ENCODE measurements at places on chromosomes 1 and 21.

- H3K4me1 ChIP-seq, result no peaks in the 10 kb centered on the region
- no peaks in the 10 kb centered on the region for H3K27me3 ChIP-seq
- H3K36me3 ChIP-seq, result no peaks in the 10 kb centered on the region
- no peak overlapping the region for H3K27ac ChIP-seq
These were observed 66.6 kb downstream of the SCCPDH start for GRCh38 chr1:246790833-246791232.

GRCh38 chr1:206503591-206504362 lies 3.6 kb upstream of the RASSF5 start:
- DNase-seq, result no peak
- no peaks in the 10 kb centered on the region for H3K36me3 ChIP-seq
- H3K27ac ChIP-seq, result no peak overlapping the region
- no peaks in the 10 kb centered on the region for H3K4me1 ChIP-seq
- H3K27me3 ChIP-seq, result peaks cover 63% of the 10 kb centered on the region

GRCh38 chr21:36210779-36211659 lies 54.4 kb downstream of the DOP1B start:
- H3K27ac ChIP-seq, result no peak overlapping the region
- no peak overlapping the region for H3K4me3 ChIP-seq
- no peaks in the 10 kb centered on the region for H3K4me1 ChIP-seq
- no peaks in the 10 kb centered on the region for H3K27me3 ChIP-seq
- H3K36me3 ChIP-seq, result no peaks in the 10 kb centered on the region
- DNase-seq, result peak; percentile 56

DNA sequence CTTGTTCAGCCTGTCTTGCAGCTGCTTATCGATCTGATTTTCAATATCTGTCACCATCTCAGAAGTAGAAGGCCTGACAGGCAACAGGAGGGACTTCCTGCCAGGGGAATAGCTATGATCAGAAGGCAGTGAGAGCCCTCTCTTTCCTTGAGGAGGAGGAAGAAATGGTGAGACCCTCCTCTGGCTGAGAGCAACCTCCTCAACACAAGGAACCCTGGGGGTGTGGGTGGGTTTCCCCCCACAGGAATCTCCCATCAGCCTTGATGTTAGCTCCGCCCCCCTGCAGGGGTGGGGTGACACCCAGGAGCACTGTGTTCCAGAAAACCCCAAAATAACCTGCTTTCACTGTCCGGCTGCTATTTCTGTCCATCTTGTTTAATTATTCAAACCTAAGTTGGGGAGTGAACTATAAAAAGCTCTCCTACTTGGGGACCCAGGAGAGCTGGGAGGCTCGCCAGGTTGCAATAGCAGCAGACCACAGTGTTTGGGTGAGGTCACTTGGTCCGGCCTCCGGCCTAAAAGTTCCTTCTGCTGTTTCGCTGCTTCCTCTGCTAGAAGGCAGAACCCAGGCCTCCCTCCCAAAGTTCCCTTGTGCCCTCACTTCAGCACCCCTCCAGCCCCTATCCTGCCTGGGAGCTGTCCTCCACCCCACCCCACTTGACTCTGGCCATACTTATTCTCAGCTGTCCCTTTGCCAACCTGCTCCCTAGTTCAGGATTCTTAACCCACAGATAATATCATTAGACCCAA lies 7.8 kb upstream of the MEF2D start:
- H3K4me3 ChIP-seq, result no peak overlapping the region
- H3K4me1 ChIP-seq, result peaks cover 5% of the 10 kb centered on the region
- no peak overlapping the region for H3K27ac ChIP-seq
- no peak for DNase-seq
- H3K36me3 ChIP-seq, result no peaks in the 10 kb centered on the region

DNA sequence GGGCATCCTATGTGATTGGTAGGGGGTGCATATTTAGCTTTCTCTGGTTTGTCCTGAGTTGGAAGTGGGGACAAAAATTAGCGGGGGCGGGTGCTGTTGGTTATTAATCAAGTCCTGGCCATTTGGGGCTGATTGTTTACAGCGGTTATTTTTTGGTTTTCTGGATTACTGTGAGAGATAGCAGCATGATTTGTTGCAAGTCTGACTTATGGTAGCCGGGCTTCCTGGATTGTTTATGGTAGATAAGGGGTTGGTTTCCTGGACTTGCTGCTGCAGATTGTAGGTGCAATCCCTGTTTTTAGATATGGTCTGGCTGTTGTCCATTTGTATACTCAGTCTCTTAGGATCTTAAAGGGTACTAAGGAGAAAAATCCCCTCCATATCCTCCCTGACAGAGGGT lies 12.1 kb upstream of the PROK1 start:
- no peak overlapping the region for H3K4me3 ChIP-seq
- DNase-seq, result no peak
- no peaks in the 10 kb centered on the region for H3K27me3 ChIP-seq
- no peak overlapping the region for H3K27ac ChIP-seq
- no peaks in the 10 kb centered on the region for H3K36me3 ChIP-seq
- H3K4me1 ChIP-seq, result peaks cover 3% of the 10 kb centered on the region

GRCh38 chr1:97764991-97765390 lies 155.8 kb downstream of the DPYD start:
- DNase-seq, result no peak
- no peak overlapping the region for H3K4me3 ChIP-seq
- no peak overlapping the region for H3K27ac ChIP-seq
- no peaks in the 10 kb centered on the region for H3K36me3 ChIP-seq
- H3K27me3 ChIP-seq, result no peaks in the 10 kb centered on the region

DNA sequence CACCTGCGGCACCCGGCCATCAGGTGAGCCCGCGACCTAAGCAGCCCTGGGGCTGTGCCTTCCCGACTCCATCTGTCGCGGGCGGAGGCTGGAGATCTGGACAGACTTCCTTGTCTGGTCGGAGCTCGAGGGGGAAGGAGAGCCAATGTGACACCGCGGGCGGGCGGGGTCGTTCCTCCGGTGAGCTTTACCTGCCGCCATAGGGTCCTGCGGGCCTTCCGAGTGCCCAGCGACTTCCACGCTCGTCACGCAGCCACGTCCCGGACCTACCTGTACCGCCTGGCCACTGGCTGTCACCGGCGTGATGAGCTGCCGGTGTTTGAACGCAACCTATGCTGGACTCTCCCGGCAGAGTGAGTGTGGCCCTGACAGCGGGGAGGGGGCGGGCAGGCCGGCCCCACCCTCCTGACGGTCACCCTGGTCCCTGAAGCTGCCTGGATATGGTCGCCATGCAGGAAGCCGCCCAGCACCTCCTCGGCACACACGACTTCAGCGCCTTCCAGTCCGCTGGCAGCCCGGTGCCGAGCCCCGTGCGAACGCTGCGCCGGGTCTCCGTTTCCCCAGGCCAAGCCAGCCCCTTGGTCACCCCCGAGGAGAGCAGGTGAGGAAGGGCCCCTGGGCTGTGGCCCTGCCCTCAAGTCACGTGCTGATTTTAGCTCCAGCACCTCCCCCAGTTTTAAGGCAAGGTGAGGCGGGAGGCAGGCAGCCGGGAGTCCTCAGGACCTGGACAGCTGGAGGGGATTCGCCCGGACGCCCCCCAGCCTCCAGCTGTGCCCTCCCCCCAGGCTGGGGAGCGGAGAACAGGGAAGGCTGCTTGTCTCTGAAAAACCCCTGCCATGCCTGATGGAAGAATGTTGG lies 1.1 kb downstream of the PUSL1 start:
- peaks cover 28% of the 10 kb centered on the region for H3K36me3 ChIP-seq
- H3K4me1 ChIP-seq, result peaks cover 20% of the 10 kb centered on the region
- no peak overlapping the region for H3K27ac ChIP-seq
- DNase-seq, result peak; percentile 81
- H3K4me3 ChIP-seq, result peak overlapping the region; percentile 79

- H3K27me3 ChIP-seq, result no peaks in the 10 kb centered on the region
- H3K4me1 ChIP-seq, result peaks cover 3% of the 10 kb centered on the region
- H3K27ac ChIP-seq, result peak overlapping the region; percentile 99
- H3K36me3 ChIP-seq, result peaks cover 8% of the 10 kb centered on the region
- no peak overlapping the region for H3K4me3 ChIP-seq
These were observed 41.8 kb downstream of the GATAD2B start for GRCh38 chr1:153880962-153881361.

- H3K4me1 ChIP-seq, result no peaks in the 10 kb centered on the region
- DNase-seq, result no peak
- H3K4me3 ChIP-seq, result no peak overlapping the region
- no peaks in the 10 kb centered on the region for H3K27me3 ChIP-seq
- no peak overlapping the region for H3K27ac ChIP-seq
These were observed 34.9 kb upstream of the NTNG1 start for GRCh38 chr1:107105914-107106313.

DNA sequence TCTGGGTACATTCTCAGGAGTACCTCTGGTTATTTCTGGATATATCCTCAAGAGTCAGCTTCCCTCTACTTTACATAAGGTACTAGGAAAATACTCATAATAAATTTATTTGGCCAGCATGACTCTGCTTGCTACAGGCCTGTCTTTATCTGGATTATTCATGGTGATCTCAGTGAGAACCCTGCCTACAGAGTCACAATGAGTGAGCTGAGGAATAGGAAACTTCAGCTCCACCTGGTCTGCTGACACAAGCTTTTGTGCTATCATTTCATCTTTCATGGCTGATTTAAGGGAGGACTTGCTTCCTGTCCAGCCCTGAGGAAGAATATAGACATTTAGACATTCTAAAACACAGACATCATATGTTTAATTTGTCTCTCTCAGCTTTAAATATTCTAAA lies 19.5 kb upstream of the SUCO start:
- no peak for DNase-seq
- no peak overlapping the region for H3K4me3 ChIP-seq
- no peaks in the 10 kb centered on the region for H3K36me3 ChIP-seq
- H3K27ac ChIP-seq, result no peak overlapping the region
- no peaks in the 10 kb centered on the region for H3K4me1 ChIP-seq
- no peaks in the 10 kb centered on the region for H3K27me3 ChIP-seq

- no peaks in the 10 kb centered on the region for H3K36me3 ChIP-seq
- no peak overlapping the region for H3K27ac ChIP-seq
- no peaks in the 10 kb centered on the region for H3K4me1 ChIP-seq
- H3K27me3 ChIP-seq, result no peaks in the 10 kb centered on the region
These were observed 101.8 kb downstream of the NFIA start for GRCh38 chr1:61184040-61184713.

DNA sequence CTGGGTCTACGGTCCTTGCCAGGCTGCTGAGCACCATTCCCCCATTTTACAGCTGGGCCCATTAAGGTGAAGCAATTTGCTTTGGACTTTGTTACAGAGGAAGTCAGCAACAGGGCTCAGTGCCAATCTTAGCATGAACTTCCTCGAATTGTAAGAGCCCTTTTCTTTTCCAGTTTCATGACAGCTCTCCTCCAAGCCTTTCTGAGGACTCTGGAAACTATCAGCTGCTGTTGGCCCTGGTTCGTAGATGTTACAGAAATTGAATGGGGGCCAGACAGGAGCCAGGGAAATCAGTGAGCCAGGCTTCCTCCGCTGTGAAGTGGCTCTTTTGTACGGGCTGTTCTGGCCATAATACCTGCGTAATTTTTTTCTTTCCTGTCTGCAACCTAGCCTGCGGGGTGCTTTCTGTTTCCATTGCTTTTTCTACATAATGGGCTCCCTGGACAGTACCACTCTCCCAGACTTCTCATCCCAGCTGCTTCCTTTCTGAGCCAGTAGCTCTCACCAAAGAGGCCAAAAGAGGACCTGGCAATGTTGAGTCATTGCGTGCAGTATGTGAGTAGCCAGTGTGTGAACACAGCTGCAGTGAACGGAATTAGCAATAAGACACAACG lies 386.3 kb downstream of the DISC1 start:
- no peak overlapping the region for H3K27ac ChIP-seq
- no peak for DNase-seq
- peaks cover 3% of the 10 kb centered on the region for H3K4me1 ChIP-seq

DNA sequence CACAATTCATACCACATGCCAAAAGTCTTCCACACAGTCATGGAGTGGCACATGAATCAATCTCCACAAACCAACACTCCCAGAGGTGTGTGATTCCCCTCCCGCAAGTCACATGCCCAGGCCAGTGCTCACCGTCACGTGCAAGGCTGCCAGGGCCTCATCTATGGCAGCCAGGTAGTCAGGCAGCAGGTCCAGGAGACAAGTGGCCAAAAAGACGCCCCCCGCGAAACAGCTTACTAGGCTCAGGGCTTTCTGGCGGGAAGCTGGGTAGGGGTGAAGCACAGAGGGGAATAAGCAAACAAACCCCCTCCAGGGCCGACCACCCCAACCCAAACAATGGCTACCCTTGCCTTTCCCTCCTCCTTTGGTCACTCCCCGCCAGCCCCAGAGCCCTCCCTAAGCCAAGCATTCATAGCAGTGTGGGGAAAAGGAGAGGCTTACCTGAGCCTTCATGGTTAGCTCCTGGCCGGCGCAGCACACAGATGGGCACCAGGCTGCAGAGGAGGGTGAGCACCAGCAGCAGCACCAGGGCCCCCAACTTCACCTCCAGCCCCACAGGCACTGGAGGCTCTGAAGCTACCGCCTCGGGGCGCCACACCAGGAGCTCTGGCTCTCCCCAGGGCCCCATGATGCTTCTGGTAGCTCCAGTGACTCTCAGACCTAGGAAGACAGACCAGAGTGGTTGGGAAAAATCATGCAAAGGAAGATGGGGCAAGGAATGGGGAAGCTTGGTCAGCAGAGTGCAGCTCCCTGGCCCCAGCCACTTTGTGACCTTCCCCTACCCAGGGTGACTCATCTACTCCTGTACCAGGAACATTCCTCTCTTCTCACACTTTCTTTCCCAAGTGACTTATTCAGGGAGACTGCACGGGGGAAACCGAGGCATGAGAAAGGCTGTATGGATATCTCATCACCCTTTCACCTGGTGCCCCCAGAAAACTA lies 978 bp downstream of the SLC39A1 start:
- peak overlapping the region; percentile 99 for H3K4me3 ChIP-seq
- H3K27me3 ChIP-seq, result no peaks in the 10 kb centered on the region
- H3K4me1 ChIP-seq, result no peaks in the 10 kb centered on the region
- DNase-seq, result peak; percentile 72
- H3K36me3 ChIP-seq, result peaks cover 19% of the 10 kb centered on the region

DNA sequence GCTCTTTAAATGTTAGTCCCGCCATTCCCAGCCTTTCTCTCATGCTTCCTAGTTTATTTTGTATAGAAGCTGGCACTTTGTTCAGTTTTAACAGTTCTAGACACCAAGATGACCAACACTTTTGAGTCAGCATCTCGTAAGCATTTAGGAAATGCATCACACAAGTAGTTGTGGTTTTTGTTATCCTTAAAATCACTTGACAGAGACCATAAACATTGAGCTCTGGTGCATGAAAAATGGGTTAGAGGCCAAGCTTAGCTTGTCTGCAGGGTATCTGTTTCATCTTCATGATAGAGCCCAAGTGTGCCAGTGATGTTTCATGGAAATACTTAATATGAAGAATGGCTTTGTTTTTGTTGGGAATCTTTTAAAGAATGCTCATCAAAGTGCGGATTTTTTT lies 159.7 kb downstream of the DISP1 start:
- no peak for DNase-seq
- peaks cover 6% of the 10 kb centered on the region for H3K4me1 ChIP-seq
- H3K27me3 ChIP-seq, result no peaks in the 10 kb centered on the region
- no peak overlapping the region for H3K27ac ChIP-seq

Measured in endodermal cell (in vitro differentiated cells).